ENCODE measurements at places on chromosomes 7 and 10. TPM values are rescaled to one million over a fixed set of nuclear protein-coding genes. Genes with fewer than 3 reads are reported as not detected.

Gene MPP7
- total RNA-seq: 7.7 TPM

Gene FOXP2
- total RNA-seq: 0.17 TPM

Gene AKR1C8
- not detected for total RNA-seq

Gene HYAL4
- total RNA-seq: not detected

Gene PON1
- total RNA-seq: 0.26 TPM

Gene RAB19
- 13.9 TPM for total RNA-seq

Gene DPYSL4
- 16.8 TPM for total RNA-seq

Gene ATOH7
- total RNA-seq: 0.44 TPM

Gene C7orf33
- total RNA-seq: not detected

Gene VWC2
- total RNA-seq: 0.82 TPM

Gene HMX2
- 1.4 TPM for total RNA-seq
